ENCODE measurements at places on chromosomes 12 and 14. TPM values are rescaled to one million over a fixed set of nuclear protein-coding genes. Genes with fewer than 3 reads are reported as not detected.
A peak's percentile ranks its signal among the peaks of the same experiment; 100 is the strongest.

FAM90A1 gene
- total RNA-seq = not detected

- no peak overlapping the region for H3K27ac ChIP-seq
- no peaks in the 10 kb centered on the region for H3K36me3 ChIP-seq
- peaks cover 28% of the 10 kb centered on the region for H3K27me3 ChIP-seq
- H3K4me1 ChIP-seq = no peaks in the 10 kb centered on the region
- no peak overlapping the region for H3K4me3 ChIP-seq
- DNase-seq = no peak
These were observed 55.5 kb upstream of the PCED1B start for GRCh38 chr12:47023953-47024352.

TEX52 gene
- total RNA-seq = not detected

- no peak overlapping the region for H3K4me3 ChIP-seq
- H3K27ac ChIP-seq = no peak overlapping the region
- no peaks in the 10 kb centered on the region for H3K36me3 ChIP-seq
- no peaks in the 10 kb centered on the region for H3K4me1 ChIP-seq
- DNase-seq = no peak
- peaks cover 7% of the 10 kb centered on the region for H3K27me3 ChIP-seq
These were observed 11.2 kb upstream of the LBHD2 start for GRCh38 chr14:103072595-103073366.

- H3K4me1 ChIP-seq = peaks cover 7% of the 10 kb centered on the region
- H3K4me3 ChIP-seq = no peak overlapping the region
- H3K27me3 ChIP-seq = no peaks in the 10 kb centered on the region
These were observed 19.4 kb downstream of the RAP1B start for GRCh38 chr12:68630050-68630449.

DNA sequence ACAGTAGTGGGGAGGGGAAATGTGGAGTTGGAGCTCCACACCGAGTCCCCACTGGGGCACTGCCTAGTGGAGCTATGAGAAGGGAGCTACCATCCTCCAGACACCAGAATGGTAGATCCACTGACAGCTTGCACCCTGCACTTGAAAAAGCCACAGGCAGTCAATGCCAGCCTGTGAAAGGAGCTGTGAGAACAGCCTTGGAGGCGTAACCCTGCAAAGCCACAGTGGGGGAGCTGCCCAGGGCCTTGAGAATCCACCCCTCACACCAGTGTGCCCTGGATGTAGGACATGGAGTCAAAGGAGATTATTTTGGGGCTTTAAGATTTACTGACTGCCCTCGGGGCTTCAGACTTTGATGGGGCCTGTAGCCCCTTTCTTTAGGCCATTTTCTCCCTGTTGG, 12.5 kb downstream of the CTSG start:
- H3K27ac ChIP-seq = no peak overlapping the region
- H3K4me3 ChIP-seq = no peak overlapping the region
- no peak for DNase-seq
- no peaks in the 10 kb centered on the region for H3K36me3 ChIP-seq
- peaks cover 21% of the 10 kb centered on the region for H3K27me3 ChIP-seq
- no peaks in the 10 kb centered on the region for H3K4me1 ChIP-seq

- H3K27me3 ChIP-seq = no peaks in the 10 kb centered on the region
- H3K4me3 ChIP-seq = no peak overlapping the region
- H3K4me1 ChIP-seq = peaks cover 4% of the 10 kb centered on the region
- no peak overlapping the region for H3K27ac ChIP-seq
These were observed 332.1 kb downstream of the NELL2 start for GRCh38 chr12:44544018-44544417.

CLEC12A gene
- total RNA-seq = not detected

MYH6 gene
- total RNA-seq = not detected

NPFF gene
- not detected for total RNA-seq

- H3K4me3 ChIP-seq = no peak overlapping the region
- no peak for DNase-seq
- no peaks in the 10 kb centered on the region for H3K27me3 ChIP-seq
- no peak overlapping the region for H3K27ac ChIP-seq
These were observed 85.3 kb downstream of the SLC25A47 start for GRCh38 chr14:100408350-100409002.

DNA sequence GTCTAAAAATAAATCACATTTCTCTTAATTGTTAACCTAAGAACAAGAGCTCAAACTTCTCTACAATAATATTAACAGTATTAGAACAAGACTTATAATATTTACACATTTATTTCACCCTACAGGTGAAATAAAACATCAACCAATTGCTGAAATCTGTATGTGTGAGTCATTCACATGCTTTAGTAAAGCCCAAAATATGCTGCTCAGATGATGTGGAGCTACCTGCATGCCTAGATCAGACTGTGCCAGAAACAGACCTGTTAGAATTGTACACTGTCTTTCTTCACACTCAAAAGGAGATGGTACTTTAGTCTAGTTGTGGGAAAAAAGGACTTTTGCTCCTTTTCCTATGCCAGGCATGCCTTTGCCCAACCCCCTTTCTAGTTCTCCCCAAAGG, 54.7 kb downstream of the RPS6KA5 start:
- H3K4me1 ChIP-seq = no peaks in the 10 kb centered on the region
- H3K27me3 ChIP-seq = no peaks in the 10 kb centered on the region
- H3K36me3 ChIP-seq = no peaks in the 10 kb centered on the region
- DNase-seq = no peak
- no peak overlapping the region for H3K27ac ChIP-seq

DNA sequence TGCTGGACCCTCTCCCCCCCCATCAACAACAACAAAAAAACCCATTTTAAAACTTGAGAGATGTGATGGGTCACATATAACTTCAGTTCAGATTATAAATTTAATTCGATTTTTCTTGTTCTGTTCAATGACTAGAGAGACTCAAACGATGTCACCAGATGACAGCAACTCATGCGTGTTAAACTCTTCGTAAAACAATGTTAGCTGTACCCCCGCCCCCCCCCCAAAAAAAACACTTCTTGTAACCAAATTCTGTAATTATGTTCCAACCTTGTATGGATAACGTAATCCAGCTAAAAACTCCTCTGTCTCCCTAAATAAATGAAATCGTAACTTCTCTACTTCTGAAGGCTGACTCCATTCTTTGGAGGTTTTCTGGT, 614 bp upstream of the NACA start:
- peak overlapping the region; percentile 99 for H3K27ac ChIP-seq
- H3K4me3 ChIP-seq = peak overlapping the region; percentile 98
- H3K36me3 ChIP-seq = peaks cover 22% of the 10 kb centered on the region
- H3K27me3 ChIP-seq = no peaks in the 10 kb centered on the region

LALBA gene
- not detected for total RNA-seq

GRCh38 chr12:58757422-58757821, 162.9 kb downstream of the LRIG3 start:
- no peak overlapping the region for H3K27ac ChIP-seq
- no peak for DNase-seq
- no peaks in the 10 kb centered on the region for H3K27me3 ChIP-seq
- peaks cover 25% of the 10 kb centered on the region for H3K4me1 ChIP-seq

DNA sequence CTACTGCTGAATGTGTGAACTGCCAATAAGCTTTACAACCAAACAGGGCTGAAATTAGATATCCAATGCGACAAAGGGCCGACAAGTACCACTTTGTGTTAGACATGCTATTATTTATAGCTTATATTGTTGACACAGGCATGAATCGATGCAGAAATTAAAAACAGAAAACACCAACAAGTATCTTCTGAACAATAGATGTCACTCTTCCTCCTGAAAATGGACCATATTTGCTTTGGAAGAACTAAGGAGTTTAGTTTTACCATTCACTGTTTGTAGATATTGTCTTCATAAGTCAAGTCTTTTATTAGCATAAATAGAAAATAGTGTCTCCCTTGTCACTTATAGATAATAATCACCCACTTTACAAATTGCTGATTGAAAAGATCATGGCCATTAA, 86.5 kb downstream of the LRIG3 start:
- DNase-seq = no peak
- H3K27ac ChIP-seq = no peak overlapping the region
- peaks cover 2% of the 10 kb centered on the region for H3K36me3 ChIP-seq
- no peaks in the 10 kb centered on the region for H3K27me3 ChIP-seq

DNA sequence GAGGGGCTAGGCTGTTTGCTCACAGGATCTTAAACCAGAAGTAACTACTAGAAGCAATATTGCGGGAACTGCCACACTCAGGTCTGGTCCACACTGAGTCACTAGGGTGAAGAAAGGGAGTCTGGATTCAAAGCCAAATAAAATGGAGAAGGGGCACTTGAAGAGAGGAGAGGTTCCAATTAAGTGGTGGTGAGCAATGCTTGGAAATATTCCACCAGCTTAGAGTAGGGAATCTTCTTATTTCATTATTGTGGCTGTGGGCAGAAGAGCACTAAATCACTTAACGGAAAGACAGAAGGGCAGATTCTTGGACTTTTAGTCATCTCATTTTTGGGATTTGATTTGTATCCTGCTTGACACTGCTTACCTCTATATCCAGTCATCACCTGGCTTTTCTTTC, 48.6 kb upstream of the PPP1R12A start:
- no peaks in the 10 kb centered on the region for H3K4me1 ChIP-seq
- H3K27me3 ChIP-seq = no peaks in the 10 kb centered on the region
- no peak overlapping the region for H3K27ac ChIP-seq
- DNase-seq = no peak
- no peaks in the 10 kb centered on the region for H3K36me3 ChIP-seq

DNA sequence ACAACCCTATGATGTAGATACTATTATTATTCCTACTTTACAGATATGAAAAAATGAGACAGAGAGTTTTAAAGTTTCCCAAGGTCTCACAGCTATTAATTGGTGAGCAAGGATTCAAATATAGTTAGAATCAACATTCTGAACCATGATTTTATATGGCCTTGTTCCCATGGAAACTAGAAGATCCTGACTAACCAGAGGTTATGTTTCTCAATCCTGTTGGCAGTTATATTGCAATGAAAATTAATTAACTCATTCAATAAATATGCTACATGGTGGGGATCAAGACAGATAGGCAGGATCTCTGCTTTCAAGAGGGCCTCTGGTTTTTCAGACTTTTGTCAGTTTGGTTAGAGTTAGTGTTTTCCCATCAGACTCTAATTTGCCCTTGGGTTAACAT, 9.3 kb upstream of the FUT8 start:
- DNase-seq = no peak
- H3K4me3 ChIP-seq = no peak overlapping the region
- no peak overlapping the region for H3K27ac ChIP-seq
- no peaks in the 10 kb centered on the region for H3K36me3 ChIP-seq
- no peaks in the 10 kb centered on the region for H3K27me3 ChIP-seq

DNA sequence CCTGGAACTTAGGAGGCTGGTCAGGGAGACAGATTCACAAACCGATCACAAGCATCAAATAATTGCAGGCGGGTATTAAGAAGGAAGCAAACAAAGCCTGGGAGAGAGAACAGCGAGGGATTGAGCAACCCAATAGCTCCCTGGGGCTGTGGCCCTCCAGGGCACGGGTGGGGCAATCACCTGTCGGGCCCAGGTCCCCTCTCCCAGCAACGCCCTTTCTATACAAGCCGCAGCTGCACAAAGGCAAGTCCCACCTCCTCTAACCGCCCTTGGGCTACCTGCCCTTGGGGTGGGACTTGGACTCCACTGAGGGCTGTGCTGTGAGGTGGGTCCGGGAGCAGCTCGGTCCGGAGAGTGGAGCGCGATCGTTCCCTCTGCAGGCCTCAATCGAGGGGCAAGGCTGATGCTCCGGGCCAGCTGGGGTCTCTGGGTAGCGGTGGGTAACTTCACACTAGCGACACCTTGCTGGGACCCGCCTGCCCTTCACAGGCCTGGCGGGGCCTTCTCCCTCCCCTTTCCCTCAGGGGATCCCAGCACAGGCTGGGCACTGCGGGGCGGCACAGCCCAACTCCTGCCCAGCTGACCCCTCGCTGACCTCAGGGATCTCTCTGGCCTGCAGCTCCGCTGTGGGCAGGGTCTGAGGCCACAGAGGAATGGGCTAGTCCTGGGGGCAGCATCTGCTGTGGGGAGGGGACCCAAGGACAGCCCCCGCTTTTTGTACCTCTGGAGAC, 8.0 kb downstream of the PHB2 start:
- peak overlapping the region; percentile 92 for H3K27ac ChIP-seq
- H3K4me3 ChIP-seq = peak overlapping the region; percentile 75
- DNase-seq = no peak
- peaks cover 20% of the 10 kb centered on the region for H3K4me1 ChIP-seq
- H3K27me3 ChIP-seq = no peaks in the 10 kb centered on the region

GRCh38 chr12:26396402-26396801, 201.0 kb downstream of the SSPN start:
- no peak overlapping the region for H3K27ac ChIP-seq
- no peak overlapping the region for H3K4me3 ChIP-seq
- peaks cover 6% of the 10 kb centered on the region for H3K36me3 ChIP-seq
- no peaks in the 10 kb centered on the region for H3K4me1 ChIP-seq
- no peak for DNase-seq
- no peaks in the 10 kb centered on the region for H3K27me3 ChIP-seq

- H3K27me3 ChIP-seq = no peaks in the 10 kb centered on the region
- no peak overlapping the region for H3K4me3 ChIP-seq
- no peak overlapping the region for H3K27ac ChIP-seq
- H3K4me1 ChIP-seq = peaks cover 3% of the 10 kb centered on the region
- H3K36me3 ChIP-seq = no peaks in the 10 kb centered on the region
These were observed 57.2 kb upstream of the RIN3 start for GRCh38 chr14:92456215-92457015.

- no peak overlapping the region for H3K4me3 ChIP-seq
- no peak overlapping the region for H3K27ac ChIP-seq
- no peak for DNase-seq
- no peaks in the 10 kb centered on the region for H3K4me1 ChIP-seq
These were observed 1330.1 kb upstream of the USP15 start for GRCh38 chr12:60930151-60930550.

DNA sequence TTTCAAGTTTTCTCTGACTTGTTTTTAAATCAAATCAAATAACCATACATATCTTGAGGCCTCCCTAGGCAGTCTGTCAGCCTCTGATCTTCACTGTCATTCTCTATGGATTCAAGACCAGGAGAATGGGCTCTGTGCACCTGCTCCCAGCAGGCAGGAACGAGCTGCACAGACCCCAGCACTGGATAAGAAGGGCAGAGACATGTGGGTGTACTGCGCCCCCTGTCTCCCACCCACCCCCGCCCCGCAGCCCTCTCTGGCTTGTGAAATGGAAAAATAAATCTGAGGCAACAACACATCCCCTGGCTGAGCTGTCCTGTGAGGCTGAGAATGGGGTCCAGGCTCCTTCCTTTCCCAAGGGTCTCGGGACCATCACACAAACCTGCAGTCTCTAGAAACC, 26.3 kb downstream of the CLMN start:
- H3K27ac ChIP-seq = peak overlapping the region; percentile 17
- DNase-seq = no peak
- no peak overlapping the region for H3K4me3 ChIP-seq
- H3K27me3 ChIP-seq = no peaks in the 10 kb centered on the region

GRCh38 chr12:80044694-80045046, 54.7 kb upstream of the OTOGL start:
- no peaks in the 10 kb centered on the region for H3K36me3 ChIP-seq
- H3K27ac ChIP-seq = no peak overlapping the region
- H3K27me3 ChIP-seq = no peaks in the 10 kb centered on the region
- H3K4me3 ChIP-seq = no peak overlapping the region

GRCh38 chr14:68888025-68888850, 90.9 kb downstream of the ACTN1 start:
- H3K4me1 ChIP-seq = no peaks in the 10 kb centered on the region
- H3K36me3 ChIP-seq = peaks cover 13% of the 10 kb centered on the region
- peak overlapping the region; percentile 30 for H3K27ac ChIP-seq
- no peaks in the 10 kb centered on the region for H3K27me3 ChIP-seq
- H3K4me3 ChIP-seq = no peak overlapping the region

Data from neural crest cell (in vitro differentiated cells).